ENCODE measurements at places on chromosomes 2 and 18. TPM values are rescaled to one million over a fixed set of nuclear protein-coding genes. Genes with fewer than 3 reads are reported as not detected.

ANKRD23 gene
- total RNA-seq: 4.0 TPM

DYNAP gene
- not detected for total RNA-seq

SERPINB12 gene
- not detected for total RNA-seq

ECEL1 gene
- total RNA-seq: 7.8 TPM

VWA3B gene
- 0.17 TPM for total RNA-seq

SCG2 gene
- 10.4 TPM for total RNA-seq

NAT8 gene
- not detected for total RNA-seq

GRCh38 chr2:70961648-70961994, 16.8 kb upstream of the ANKRD53 start:
- no peaks in the 10 kb centered on the region for H3K27me3 ChIP-seq
- DNase-seq: no peak
- no peaks in the 10 kb centered on the region for H3K4me1 ChIP-seq
- H3K27ac ChIP-seq: no peak overlapping the region
- H3K4me3 ChIP-seq: no peak overlapping the region

GRCh38 chr2:24336811-24337210, 23.5 kb downstream of the ITSN2 start:
- peaks cover 58% of the 10 kb centered on the region for H3K4me1 ChIP-seq
- DNase-seq: no peak
- H3K36me3 ChIP-seq: no peaks in the 10 kb centered on the region
- H3K4me3 ChIP-seq: no peak overlapping the region

- no peak overlapping the region for H3K27ac ChIP-seq
- no peaks in the 10 kb centered on the region for H3K36me3 ChIP-seq
- DNase-seq: no peak
- H3K27me3 ChIP-seq: no peaks in the 10 kb centered on the region
Measured at GRCh38 chr2:142533177-142533576, 344.3 kb upstream of the KYNU start.

GRCh38 chr2:68948710-68949109, 4.0 kb downstream of the GKN2 start:
- no peaks in the 10 kb centered on the region for H3K27me3 ChIP-seq
- no peak overlapping the region for H3K27ac ChIP-seq
- DNase-seq: no peak
- no peaks in the 10 kb centered on the region for H3K36me3 ChIP-seq
- H3K4me3 ChIP-seq: no peak overlapping the region
- H3K4me1 ChIP-seq: no peaks in the 10 kb centered on the region

GRCh38 chr2:21317131-21317530, 193.4 kb downstream of the TDRD15 start:
- peak; percentile 72 for DNase-seq
- peaks cover 5% of the 10 kb centered on the region for H3K4me1 ChIP-seq
- H3K27me3 ChIP-seq: no peaks in the 10 kb centered on the region
- H3K4me3 ChIP-seq: no peak overlapping the region

- no peak overlapping the region for H3K4me3 ChIP-seq
- H3K27ac ChIP-seq: no peak overlapping the region
- H3K4me1 ChIP-seq: no peaks in the 10 kb centered on the region
Measured at GRCh38 chr2:124970030-124970429, 944.9 kb downstream of the CNTNAP5 start.

GRCh38 chr2:135952891-135953290, 32.5 kb downstream of the DARS1 start:
- peaks cover 13% of the 10 kb centered on the region for H3K4me1 ChIP-seq
- no peaks in the 10 kb centered on the region for H3K27me3 ChIP-seq
- no peaks in the 10 kb centered on the region for H3K36me3 ChIP-seq
- no peak for DNase-seq
- H3K4me3 ChIP-seq: no peak overlapping the region
- no peak overlapping the region for H3K27ac ChIP-seq

DNA sequence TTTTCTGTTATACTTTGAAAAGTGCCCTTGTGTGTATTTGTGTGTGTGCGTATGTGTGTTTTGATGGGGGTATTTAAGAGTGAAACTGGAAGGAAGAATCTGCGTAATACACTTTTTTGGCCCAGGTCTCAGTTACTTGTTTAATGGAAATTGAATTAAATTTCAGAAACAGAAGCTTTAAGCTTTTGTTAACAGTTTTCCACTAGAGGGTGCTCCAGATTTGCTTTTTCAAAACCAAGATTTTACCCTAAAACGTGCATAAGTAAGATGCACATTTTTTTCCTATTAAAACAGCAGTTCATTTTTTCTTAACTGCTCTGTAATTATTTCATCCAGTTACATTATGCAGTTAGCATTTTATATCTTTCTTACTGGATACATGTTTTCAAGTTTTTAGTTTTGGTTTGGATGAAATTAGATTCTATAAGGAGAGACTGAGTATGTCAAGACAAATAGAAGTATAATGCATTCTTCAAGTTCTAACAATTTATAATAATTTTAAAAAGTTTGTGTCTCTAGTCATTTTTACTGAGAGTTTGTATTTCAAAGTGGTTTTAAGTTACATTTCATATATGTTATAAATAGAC, 97.2 kb downstream of the PIK3C3 start:
- DNase-seq: no peak
- H3K4me1 ChIP-seq: peaks cover 19% of the 10 kb centered on the region
- H3K36me3 ChIP-seq: no peaks in the 10 kb centered on the region
- H3K4me3 ChIP-seq: no peak overlapping the region
- no peak overlapping the region for H3K27ac ChIP-seq
- no peaks in the 10 kb centered on the region for H3K27me3 ChIP-seq

GRCh38 chr18:63909870-63910269, 2.1 kb downstream of the SERPINB10 start:
- no peak overlapping the region for H3K27ac ChIP-seq
- H3K4me1 ChIP-seq: no peaks in the 10 kb centered on the region
- H3K4me3 ChIP-seq: no peak overlapping the region
- H3K36me3 ChIP-seq: no peaks in the 10 kb centered on the region
- no peaks in the 10 kb centered on the region for H3K27me3 ChIP-seq

DNA sequence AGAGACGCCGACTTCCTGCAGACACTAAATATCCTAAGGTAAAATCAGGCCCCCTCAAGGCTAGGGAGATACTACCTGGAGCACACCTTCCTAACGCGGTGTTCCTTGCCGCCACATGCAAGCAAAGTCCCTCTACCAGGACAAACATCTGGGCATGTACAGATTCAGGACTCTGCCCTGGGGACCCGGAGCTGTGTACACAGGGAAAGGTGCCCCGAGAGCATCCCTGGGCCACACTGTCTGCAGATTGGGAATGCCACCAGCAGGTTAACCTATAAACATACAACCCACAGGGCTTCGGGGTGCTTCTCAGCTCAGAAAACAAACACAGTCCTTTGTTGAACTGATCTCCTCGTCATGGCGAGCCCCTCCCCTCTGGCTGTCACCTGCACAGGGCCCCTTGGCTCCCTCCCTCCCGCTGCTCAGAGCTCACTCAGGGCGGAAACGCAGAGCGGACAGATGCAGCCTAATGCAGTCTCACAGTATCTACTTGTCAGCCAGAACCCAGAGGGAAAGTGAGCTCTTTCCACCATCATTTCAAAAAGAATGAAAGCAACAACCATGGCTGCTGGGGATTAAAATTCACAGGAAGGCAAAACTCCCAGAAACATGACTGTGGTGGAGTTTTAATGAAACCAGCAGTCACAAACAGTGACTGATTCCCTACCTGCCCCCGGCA, 218.8 kb downstream of the HDAC4 start:
- H3K27me3 ChIP-seq: no peaks in the 10 kb centered on the region
- H3K4me3 ChIP-seq: no peak overlapping the region
- peaks cover 14% of the 10 kb centered on the region for H3K36me3 ChIP-seq
- H3K27ac ChIP-seq: no peak overlapping the region
- no peaks in the 10 kb centered on the region for H3K4me1 ChIP-seq

DNA sequence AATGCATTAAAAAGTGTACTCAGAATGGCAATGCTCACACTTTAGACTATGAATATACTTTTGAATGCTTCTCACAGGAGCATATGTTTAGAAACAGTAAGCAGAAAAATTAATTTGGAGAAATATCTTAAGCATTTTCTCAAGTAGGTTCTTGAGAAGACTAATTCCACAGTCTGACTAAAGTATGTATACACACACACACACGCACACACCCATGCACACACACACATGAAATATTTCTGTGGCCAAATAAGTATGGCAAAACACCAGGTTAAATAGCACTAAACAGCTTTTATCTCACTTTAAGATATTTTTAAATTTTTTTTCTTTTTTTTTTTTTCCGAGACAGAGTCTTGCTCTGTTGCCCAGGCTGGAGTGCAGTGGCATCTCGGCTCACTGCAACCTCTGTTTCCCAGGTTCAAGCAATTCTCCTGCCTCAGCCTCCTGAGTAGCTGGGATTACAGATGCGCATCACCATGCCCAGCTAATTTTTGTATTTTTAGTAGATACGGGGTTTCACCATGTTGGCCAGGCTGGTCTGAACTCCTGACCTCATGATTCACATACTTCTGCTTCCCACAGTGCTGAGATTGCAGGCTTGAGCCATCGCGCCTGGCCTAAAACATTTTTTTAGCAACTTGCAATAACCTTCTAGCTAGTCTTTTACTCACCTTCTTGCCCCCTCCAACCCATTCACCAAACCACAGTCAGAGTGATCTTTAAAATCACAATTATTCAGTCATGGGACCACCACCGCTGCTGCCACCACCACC, 67.5 kb upstream of the SCG2 start:
- no peak overlapping the region for H3K4me3 ChIP-seq
- H3K27me3 ChIP-seq: no peaks in the 10 kb centered on the region
- H3K27ac ChIP-seq: no peak overlapping the region

DNA sequence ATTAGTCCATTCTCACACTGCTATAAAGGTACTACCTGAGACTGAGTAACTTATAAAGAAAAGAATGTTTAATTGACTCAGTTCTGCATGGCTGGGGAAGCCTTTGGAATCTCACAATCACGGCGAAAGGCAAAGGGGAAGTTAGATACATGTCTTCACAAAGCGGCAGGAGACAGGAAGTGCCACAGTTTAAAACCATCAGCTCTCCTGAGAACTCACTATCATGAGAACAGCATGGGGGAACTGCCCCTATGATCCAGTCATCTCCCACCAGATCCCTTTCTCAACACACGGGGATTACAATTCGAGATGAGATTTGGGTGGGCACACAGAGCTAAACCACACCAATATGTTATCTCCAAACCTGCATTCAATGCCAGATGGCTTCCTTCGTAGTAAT, 716.1 kb downstream of the DCC start:
- no peak for DNase-seq
- no peak overlapping the region for H3K27ac ChIP-seq
- no peaks in the 10 kb centered on the region for H3K4me1 ChIP-seq
- H3K36me3 ChIP-seq: no peaks in the 10 kb centered on the region
- H3K4me3 ChIP-seq: no peak overlapping the region

- no peaks in the 10 kb centered on the region for H3K27me3 ChIP-seq
- no peak overlapping the region for H3K27ac ChIP-seq
- H3K4me3 ChIP-seq: no peak overlapping the region
Measured at GRCh38 chr2:27255660-27256059, 7.2 kb downstream of the SLC30A3 start.

DNA sequence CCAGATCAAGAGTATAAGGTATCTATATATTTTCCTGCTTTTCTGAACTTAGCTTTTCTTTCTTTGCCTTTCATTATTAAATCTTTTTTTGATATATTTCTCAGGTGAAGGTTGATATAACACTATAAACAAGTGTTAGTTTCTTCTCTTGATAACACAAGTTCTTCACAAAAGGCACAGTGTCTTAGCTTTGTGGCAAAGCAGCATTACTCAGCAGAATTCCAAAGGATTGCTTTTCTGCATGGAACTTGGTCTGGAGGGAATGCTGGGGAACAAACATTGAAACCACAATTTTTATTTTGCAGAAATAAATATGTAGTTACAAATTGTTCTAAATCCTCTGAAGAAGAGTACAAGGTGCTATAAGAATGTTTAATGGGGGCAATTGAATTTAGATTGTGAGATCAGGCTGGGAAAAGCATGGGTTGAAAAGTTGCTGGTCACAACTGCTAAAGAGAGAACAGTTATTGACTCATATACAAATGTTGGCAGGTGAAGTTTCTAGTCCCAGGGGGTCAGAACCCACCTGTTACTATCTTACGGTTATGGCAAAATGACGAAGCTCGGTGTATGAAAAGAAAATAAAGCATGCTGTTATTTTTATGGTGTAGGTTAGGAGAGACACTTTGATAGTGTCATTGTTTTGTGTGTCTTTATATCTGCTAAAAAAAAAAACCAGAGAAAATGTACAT, 68.2 kb downstream of the UBR3 start:
- peaks cover 5% of the 10 kb centered on the region for H3K4me1 ChIP-seq
- no peak overlapping the region for H3K27ac ChIP-seq
- no peak overlapping the region for H3K4me3 ChIP-seq
- H3K36me3 ChIP-seq: no peaks in the 10 kb centered on the region

- no peaks in the 10 kb centered on the region for H3K36me3 ChIP-seq
- H3K27me3 ChIP-seq: no peaks in the 10 kb centered on the region
- H3K4me3 ChIP-seq: no peak overlapping the region
Measured at GRCh38 chr2:46825231-46825938, 90.2 kb downstream of the MCFD2 start.

DNA sequence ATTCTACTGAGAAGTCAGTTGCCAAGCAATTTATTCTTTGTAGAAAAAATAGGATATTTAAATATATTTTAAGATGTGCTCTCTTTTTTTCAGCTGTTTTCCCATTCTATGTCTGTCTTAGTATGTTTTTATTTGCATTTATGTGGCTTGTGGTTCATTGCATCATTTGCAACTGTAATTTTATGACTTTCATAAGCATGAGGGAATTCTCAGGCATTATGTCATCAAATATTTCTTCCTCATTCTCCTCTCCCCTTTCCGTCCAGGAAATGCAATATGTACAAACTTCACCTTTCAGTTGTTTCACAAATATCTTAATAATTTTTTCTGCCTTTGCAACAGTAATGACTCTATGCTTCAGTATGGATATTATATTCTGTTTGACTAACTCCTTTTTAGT, 560.2 kb upstream of the LRATD1 start:
- no peaks in the 10 kb centered on the region for H3K4me1 ChIP-seq
- H3K36me3 ChIP-seq: no peaks in the 10 kb centered on the region
- H3K27me3 ChIP-seq: no peaks in the 10 kb centered on the region
- H3K27ac ChIP-seq: no peak overlapping the region

DNA sequence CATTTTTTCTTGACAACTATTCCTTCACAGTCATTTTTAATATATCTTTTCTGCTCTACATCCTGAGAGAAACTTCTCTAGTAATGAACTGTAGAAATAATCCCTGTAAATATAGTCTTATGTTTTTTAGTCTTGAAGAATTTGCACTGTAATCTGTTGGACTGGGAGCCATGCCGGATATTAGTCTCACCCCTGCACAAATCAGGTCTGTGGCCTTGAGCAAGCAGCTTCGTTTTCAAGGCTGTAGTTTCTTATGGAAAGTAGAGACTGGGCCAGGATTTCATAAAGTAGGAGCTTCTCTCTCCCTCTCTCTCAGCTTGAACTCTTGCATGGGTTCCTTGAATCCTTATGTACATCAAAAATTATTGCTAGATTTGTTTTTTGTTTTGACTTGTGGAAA, 8.7 kb downstream of the FARP2 start:
- no peak overlapping the region for H3K4me3 ChIP-seq
- no peaks in the 10 kb centered on the region for H3K27me3 ChIP-seq
- H3K27ac ChIP-seq: peak overlapping the region; percentile 44
- H3K36me3 ChIP-seq: no peaks in the 10 kb centered on the region
- no peak for DNase-seq

- H3K27me3 ChIP-seq: no peaks in the 10 kb centered on the region
- H3K27ac ChIP-seq: no peak overlapping the region
- no peak for DNase-seq
- no peak overlapping the region for H3K4me3 ChIP-seq
- no peaks in the 10 kb centered on the region for H3K36me3 ChIP-seq
- H3K4me1 ChIP-seq: no peaks in the 10 kb centered on the region
Measured at GRCh38 chr2:151156431-151156830, 105.2 kb downstream of the RBM43 start.

- H3K4me1 ChIP-seq: no peaks in the 10 kb centered on the region
- H3K27ac ChIP-seq: no peak overlapping the region
- H3K4me3 ChIP-seq: no peak overlapping the region
- no peak for DNase-seq
- no peaks in the 10 kb centered on the region for H3K36me3 ChIP-seq
- no peaks in the 10 kb centered on the region for H3K27me3 ChIP-seq
Measured at GRCh38 chr2:147663153-147663961, 181.5 kb upstream of the ACVR2A start.
